ENCODE measurements at places on chromosomes 6 and 20. TPM values are rescaled to one million over a fixed set of nuclear protein-coding genes. Genes with fewer than 3 reads are reported as not detected.

GRCh38 chr6:123829302-123829953, 25.8 kb downstream of the NKAIN2 start:
- H3K4me1 ChIP-seq, result no peaks in the 10 kb centered on the region
- H3K36me3 ChIP-seq, result no peaks in the 10 kb centered on the region
- H3K27me3 ChIP-seq, result no peaks in the 10 kb centered on the region
- no peak overlapping the region for H3K4me3 ChIP-seq

DNA sequence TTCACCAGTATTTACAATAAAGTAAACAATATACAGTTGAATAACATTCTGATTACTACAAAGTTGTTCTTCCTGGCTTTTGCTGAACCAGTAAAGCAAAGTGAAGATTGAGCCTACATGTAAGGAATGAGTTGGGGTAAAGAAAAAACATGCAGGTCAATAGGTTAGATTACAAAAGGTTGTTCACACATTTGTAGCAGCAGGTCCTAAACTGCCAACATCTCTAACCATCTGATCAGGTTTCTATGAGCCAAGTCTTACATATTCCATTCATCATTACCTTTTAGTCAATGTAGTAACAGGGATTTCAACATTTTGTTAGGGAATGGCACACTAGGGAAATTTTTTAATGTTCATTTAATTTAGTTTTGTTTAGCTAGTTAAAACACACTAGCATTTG, 9.3 kb upstream of the CALHM6 start:
- no peaks in the 10 kb centered on the region for H3K27me3 ChIP-seq
- H3K36me3 ChIP-seq, result no peaks in the 10 kb centered on the region
- H3K4me3 ChIP-seq, result no peak overlapping the region
- no peak for DNase-seq
- H3K4me1 ChIP-seq, result peaks cover 7% of the 10 kb centered on the region

DNA sequence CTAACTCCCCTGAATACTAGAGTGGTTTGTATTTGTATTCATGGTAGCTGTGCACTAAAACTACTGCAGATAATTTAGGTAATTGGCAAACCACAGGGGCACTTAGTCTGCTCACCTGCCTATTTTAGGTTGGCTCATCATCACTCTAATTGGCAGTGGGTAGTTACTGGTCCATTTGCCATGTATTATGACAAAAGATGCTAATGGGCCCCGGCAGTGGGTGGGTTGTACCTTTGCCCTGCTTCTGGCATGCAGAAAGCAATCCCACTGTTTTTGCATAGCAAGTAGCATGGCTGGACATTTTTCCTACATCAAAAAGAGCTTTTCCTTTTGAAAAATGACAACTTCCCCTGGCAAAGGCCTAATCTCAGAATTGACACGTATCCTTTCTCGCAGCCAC, 741.4 kb upstream of the MAP3K7 start:
- DNase-seq, result no peak
- H3K4me1 ChIP-seq, result no peaks in the 10 kb centered on the region
- H3K4me3 ChIP-seq, result no peak overlapping the region
- no peaks in the 10 kb centered on the region for H3K27me3 ChIP-seq

- H3K4me1 ChIP-seq, result peaks cover 21% of the 10 kb centered on the region
- peaks cover 73% of the 10 kb centered on the region for H3K36me3 ChIP-seq
These were observed 9.4 kb downstream of the SNX5 start for GRCh38 chr20:17959257-17959627.

- no peaks in the 10 kb centered on the region for H3K27me3 ChIP-seq
- no peak within 1 kb of the TSS for H3K4me3 ChIP-seq
- H3K27ac ChIP-seq, result no peak within 1 kb of the TSS
- H3K36me3 ChIP-seq, result no peaks in the 10 kb centered on the region
- no peak for DNase-seq
These were observed at the start of gene CGAS for GRCh38 chr6:73452107-73452461. TSS of gene CGAS (minus strand) at chr6:73452297. CDS start at chr6:73452181, 116 bp downstream.

PRND gene
- not detected for polyA plus RNA-seq

All from K562 (cell line).